Foreskin fibroblast (primary cell): ENCODE measurements at places on chromosomes 6 and 20.

GRCh38 chr6:34894693-34895092, 5.6 kb downstream of the ANKS1A start:
- DNase-seq, result no peak

- DNase-seq, result no peak
Measured at GRCh38 chr6:124741341-124741740, 220.9 kb upstream of the RNF217 start.

DNA sequence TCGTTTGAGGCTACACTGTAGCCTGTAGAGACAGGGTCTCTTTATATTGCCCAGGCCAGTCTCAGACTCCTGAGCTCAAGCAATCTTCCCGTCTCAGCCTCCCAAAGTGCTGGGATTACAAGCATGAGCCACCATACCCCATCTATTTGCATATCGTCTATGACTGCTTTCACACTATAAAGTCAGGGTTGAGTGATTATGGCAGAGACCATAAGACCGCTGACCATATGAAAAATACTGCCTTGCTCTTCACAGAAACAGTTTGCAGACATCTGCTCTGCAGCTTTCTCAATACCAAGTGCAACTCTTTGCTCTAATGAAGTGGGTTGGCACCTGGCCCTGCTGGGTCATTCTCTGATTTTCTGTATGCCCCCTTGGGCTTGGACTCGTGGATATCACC, 79.5 kb upstream of the PAK5 start:
- DNase-seq, result no peak

DNA sequence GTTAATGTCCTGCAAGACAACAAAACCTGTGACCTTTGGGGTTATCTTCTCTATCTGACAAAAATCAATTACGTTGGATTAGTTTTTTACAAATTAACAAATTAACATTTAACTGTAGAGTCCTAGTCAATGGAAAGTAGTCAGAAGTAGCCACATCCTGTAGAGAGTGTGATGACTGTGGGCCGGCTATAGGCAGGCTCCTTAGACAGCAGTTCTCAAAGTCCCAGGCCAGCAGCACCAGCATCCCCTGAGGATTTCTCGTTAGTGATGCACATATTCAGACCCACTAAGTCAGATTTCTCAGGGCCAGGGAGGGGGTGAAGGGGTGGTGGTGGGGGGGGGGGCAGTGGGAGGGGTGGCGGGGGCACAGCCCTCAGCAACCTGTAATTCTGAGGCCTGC, 37.2 kb downstream of the ZNF341 start:
- no peak for DNase-seq

DNA sequence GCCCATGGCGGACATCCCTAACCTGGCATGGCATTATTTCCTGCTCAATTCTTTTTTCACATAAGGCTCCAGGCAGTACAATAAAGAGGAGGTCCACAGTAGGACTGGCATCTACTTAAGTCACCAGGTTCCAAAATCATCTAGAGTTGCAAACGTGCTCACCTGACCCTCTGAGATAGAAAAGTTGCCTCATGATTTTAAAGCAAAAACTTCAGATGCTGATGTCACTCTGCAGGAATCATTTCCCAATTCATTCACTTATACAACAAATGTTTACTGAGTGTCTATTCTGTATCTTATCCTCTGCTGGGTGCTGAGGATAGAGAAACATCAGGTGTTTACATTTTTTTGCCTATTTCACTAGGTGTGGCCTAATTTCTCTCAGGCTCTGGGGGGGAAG, 2.2 kb downstream of the ADGRF4 start:
- no peak for DNase-seq

GRCh38 chr6:11785774-11786579, 7.4 kb upstream of the ADTRP start:
- DNase-seq, result no peak

GRCh38 chr6:168956884-168957730, 296.5 kb downstream of the THBS2 start:
- DNase-seq, result peak; percentile 85

DNA sequence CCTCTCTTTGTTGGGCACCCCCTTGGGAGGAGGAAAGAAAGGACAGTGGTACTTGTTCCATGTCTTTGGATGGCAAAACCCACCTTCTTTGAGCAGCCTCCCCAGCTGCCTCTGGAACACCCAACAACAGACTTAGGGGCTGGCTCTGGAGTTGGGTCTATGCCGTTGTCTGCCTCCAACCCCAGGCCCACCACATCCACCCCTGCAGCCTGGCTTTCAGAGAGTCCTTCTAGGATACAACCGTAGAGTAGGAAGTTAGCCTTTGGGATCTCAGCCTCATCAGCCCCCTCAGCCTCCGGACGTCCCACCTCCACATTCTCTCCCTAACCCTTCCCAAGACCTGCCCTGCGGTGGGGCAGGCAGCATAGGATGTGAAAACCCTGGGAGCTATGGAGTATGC, 36.4 kb downstream of the FOXP4 start:
- DNase-seq, result no peak

DNA sequence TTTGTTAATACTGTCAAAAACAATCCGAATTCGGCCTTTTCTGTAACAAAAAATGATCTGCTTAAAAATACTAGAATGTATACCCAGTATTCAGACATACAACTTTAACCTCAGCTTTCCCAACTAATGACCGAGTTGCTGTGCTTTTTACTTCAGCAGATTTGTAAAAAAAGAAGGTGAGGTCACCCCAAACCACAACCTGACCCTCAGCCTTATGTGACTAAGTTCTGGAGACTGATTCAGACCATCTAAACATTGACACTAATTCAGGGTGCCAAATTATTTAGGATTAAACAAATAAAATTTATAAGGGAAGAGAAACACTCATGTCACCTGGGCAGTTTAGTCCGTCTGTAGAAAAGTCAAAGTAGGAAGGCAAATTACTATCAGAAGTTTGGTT, 7.7 kb downstream of the CCN6 start:
- DNase-seq, result no peak

- no peak for DNase-seq
Measured at GRCh38 chr6:128242765-128243403, 277.5 kb downstream of the PTPRK start.

- DNase-seq, result no peak
Measured at GRCh38 chr20:366719-367485, 13.7 kb upstream of the TRIB3 start.

DNA sequence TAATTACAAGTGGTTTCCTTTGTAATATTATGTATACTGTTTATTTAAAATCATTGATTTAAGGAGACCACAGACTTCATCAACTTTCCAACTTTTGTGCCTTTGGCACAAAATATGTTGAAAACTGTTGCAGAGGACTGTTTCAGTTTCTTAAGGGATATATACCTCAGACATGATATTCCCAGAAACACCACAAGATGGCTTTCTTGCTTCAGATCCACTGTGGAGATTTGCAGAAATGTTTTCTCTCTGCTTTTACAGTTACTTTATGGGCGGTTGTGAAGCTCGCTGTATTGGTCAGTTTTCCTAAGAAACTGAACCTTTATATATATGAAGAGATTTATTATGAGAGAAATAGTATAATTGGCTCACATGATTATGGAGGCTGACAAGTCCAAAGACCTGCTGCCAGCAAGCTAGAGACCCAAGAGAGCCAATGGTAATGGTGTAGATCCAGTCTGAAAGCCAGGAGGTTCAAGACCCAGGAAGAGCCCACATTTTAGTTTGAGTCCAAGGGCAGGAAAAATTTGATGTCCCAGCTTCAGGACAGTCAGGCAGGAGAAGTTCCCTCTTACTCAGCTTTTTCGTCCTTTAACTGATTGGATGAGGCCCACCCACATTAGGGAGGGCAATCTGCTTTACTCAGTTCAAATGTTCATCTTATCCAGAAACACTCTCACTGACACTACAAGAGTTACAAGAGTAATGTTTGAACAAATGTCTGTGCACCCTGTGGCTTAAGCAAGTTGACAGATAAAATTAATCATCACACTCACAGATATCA, 12.8 kb downstream of the ME1 start:
- peak; percentile 48 for DNase-seq

- DNase-seq, result no peak
Measured at GRCh38 chr6:50984135-50984534, 165.5 kb downstream of the TFAP2B start.

- DNase-seq, result no peak
Measured at GRCh38 chr20:51906049-51906448, 103.7 kb upstream of the SALL4 start.

GRCh38 chr6:16061818-16062217, 67.1 kb upstream of the MYLIP start:
- no peak for DNase-seq

GRCh38 chr6:61886608-61887259, 399.3 kb downstream of the KHDRBS2 start:
- no peak for DNase-seq

DNA sequence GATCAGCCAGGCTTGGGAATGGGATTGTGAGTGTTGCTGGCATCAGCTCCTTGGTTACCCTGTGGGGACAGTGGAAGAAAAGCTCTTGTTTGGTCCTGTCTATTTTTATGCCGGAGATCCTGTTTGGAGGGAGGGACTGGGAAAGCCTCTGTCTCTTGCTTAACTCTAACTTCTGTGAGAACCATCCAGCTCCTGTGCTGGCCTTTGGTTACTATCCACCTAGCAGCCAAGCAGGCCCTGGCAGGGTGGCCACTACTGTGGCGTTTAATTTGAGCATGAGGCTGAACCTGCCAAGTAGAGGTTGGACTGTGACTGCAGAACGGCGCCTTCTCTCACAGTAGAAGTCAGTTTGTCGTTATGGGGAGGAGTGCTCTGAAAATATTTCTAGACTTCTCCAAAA, 193.3 kb downstream of the UTRN start:
- DNase-seq, result peak; percentile 14

DNA sequence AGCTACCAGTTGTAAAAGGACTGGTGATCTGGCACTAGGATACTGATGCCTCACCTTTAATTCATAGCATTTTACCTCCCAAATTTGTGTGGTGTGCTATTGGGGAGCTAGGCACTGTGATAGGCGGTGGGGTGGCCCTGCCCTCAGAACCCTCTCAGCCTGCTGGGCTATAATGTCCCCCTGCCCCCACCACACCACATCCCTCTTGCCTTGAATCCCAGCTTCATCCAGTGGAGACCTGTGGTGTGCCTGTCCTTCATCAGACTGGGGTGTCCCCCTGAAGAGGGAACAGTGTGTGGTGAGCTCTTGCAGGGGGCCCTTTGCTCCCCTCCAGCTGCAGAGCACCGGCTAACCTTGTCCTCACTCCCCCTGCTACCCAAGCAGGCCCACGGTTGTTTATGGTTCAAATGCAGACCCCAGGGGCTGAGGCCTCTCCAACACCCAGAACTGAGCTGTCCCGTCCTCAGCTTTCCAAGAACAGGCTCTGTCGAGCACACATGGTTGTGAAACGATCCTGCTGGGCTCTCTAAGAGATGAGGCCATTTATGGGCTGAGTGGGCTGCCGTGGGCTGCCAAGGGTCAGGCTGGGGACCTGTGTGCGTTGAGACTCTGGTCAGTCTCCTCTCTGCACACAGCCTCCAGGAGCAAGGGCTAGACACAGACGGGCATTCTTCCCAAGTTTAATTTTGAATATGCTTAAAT, 26.9 kb upstream of the VEGFA start:
- DNase-seq, result no peak

GRCh38 chr6:63804381-63804956, 168.9 kb downstream of the PHF3 start:
- DNase-seq, result peak; percentile 94

DNA sequence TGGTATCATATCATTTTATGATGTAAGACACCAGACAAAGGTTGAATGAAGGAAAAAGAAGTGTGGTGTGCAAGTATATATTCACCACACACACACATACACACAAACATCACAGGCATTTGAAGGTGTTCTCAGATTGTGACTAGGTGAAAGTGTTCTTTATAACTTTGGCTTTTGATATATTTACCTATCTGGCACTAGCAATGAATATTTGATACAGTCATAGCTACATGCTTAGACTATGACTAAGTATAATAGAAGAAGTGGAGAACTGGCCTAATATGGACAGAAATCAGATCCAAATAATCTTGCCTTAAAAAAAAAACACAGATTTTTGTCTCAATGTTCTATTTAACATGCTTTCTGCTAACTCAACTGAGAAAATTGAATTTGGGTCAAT, 809.9 kb downstream of the KIF16B start:
- DNase-seq, result peak; percentile 6

GRCh38 chr6:13561624-13562267, 12.7 kb upstream of the SIRT5 start:
- DNase-seq, result no peak

- peak; percentile 15 for DNase-seq
Measured at GRCh38 chr6:115896538-115897129, 164.1 kb downstream of the FRK start.

- DNase-seq, result peak; percentile 42
Measured at GRCh38 chr6:4928426-4928825, 75.4 kb downstream of the RPP40 start.

DNA sequence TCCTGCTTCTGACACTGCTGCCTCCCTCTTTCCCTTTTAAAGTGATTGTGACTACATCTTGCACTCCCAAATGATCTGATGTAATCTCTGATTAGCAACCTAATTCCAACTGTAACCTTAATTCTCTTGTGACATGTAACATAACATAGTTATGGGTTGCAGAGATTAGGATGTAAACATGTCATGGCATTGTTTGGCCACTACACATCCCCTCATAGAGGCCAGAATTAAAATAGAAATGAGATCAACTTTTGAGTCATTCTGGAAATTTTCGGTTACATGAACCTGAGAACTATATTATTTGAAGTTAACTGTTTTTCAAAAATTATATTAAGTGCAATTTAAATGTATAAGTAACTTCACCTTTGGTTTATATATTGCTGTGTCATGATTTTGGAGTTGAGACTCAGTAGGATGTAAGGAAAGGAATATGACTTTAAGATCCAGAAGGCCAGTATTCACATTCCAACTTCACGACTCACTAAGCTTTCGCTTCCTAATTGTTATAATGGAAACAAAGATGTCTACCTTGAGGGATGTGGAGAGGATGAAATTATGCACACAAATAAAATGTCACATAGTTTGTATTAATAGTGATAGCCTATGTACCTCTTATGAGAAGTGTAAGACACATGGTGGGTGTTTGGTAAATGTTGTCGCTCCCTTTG, 611.9 kb upstream of the MAP3K7 start:
- no peak for DNase-seq

GRCh38 chr6:119533603-119534279, 184.2 kb upstream of the MAN1A1 start:
- DNase-seq, result peak; percentile 78

GRCh38 chr6:53974941-53975340, 136.3 kb upstream of the MLIP start:
- DNase-seq, result no peak

DNA sequence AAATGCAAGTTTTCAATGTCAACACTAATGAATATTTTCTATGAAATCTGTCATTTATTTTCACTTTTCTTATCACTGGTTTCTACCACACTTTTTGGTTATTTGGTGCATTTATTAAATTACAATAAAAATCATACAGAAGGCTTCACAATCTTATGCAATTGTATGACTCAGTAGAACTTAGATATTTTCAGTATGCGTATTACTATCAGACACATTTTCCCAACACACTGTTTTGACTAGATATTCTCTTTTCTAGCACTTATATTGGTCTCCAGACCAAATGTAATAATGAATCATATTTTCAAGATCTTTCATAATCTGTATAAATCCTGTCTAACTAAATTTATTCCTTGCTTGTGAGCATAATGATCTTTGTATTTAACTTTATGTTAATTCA, 74.1 kb downstream of the FAM83B start:
- no peak for DNase-seq
